Kidney (tissue), 22 donors: ENCODE measurements at places on chromosomes 7 and 10. TPM values are rescaled to one million over a fixed set of nuclear protein-coding genes. Genes with fewer than 3 reads are reported as not detected.
A peak's percentile ranks its signal among the peaks of the same experiment; 100 is the strongest.

Gene LEP
- polyA plus RNA-seq: not detected

- no peak for DNase-seq
These were observed 71.5 kb upstream of the ADO start for GRCh38 chr10:62732841-62733653.

- no peak for DNase-seq
These were observed 6.7 kb upstream of the IMMP2L start for GRCh38 chr7:111568870-111569462.

- DNase-seq: peak; percentile 83
These were observed 27.3 kb downstream of the PPIF start for GRCh38 chr10:79374312-79375191.

- peak; percentile 56 for DNase-seq
These were observed 81.9 kb upstream of the PDCD4 start for GRCh38 chr10:110789604-110790433.

Gene KLHL7
- polyA plus RNA-seq: 13.3 TPM

- no peak for DNase-seq
These were observed 50.8 kb upstream of the KLF6 start for GRCh38 chr10:3835770-3836169.

DNA sequence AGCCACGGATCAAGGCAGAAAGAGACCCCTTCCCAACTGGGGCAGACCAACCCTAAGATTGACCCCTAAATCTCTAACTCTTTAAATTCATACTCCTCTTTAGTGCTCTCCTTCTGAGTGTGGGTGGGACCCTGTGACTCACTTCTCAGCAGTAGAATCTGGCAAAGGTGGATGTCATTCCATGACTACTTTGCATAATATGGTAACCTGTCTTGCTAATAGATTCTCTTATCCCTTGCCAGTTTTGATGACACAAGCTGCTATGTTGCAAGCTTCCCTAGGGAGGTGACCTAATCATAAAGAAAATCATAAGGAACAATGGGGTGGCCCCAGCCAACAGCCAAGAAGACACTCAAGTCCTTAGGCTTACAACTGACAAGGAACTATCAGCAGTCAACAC lies 155.4 kb upstream of the VWC2 start:
- no peak for DNase-seq
